ENCODE measurements at places on chromosomes 16 and 17. TPM values are rescaled to one million over a fixed set of nuclear protein-coding genes. Genes with fewer than 3 reads are reported as not detected.

The TPPP3 gene
- total RNA-seq, result 3.8 TPM

The SEPTIN12 gene
- not detected for total RNA-seq

The TSPOAP1 gene
- 91.7 TPM for total RNA-seq

The RNU2-1 gene
- not detected for total RNA-seq

The KRT23 gene
- not detected for total RNA-seq

The GINS2 gene
- 7.5 TPM for total RNA-seq

The GP1BA gene
- not detected for total RNA-seq

The KRTAP9-4 gene
- total RNA-seq, result not detected

The HOXB5 gene
- not detected for total RNA-seq
